ENCODE measurements at places on chromosomes 12 and 14.

- no peak for DNase-seq
Measured at GRCh38 chr12:62215506-62215905, 44.7 kb upstream of the USP15 start.

DNA sequence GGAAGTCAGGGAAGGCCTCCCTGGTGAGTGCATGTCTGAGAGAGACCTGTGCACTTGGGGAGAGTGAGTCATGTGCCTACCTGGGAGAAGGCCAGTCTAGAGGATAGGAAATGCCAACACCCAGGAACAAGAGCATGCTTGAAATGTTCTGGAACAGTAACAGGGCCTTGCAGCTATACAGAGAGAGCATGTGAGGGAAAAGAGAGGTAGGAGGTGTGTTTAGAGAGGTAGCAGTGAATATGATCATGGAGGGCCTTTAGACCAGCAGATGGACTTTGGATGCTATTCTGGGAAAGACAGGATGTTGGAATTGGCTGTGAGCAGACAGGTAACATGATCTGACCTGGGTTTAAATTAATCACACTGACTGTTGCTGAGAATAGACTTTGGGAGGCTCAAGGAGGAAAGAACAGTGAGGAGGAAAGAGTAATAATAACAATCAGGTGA lies 1143.6 kb downstream of the FLRT2 start:
- no peak for DNase-seq

DNA sequence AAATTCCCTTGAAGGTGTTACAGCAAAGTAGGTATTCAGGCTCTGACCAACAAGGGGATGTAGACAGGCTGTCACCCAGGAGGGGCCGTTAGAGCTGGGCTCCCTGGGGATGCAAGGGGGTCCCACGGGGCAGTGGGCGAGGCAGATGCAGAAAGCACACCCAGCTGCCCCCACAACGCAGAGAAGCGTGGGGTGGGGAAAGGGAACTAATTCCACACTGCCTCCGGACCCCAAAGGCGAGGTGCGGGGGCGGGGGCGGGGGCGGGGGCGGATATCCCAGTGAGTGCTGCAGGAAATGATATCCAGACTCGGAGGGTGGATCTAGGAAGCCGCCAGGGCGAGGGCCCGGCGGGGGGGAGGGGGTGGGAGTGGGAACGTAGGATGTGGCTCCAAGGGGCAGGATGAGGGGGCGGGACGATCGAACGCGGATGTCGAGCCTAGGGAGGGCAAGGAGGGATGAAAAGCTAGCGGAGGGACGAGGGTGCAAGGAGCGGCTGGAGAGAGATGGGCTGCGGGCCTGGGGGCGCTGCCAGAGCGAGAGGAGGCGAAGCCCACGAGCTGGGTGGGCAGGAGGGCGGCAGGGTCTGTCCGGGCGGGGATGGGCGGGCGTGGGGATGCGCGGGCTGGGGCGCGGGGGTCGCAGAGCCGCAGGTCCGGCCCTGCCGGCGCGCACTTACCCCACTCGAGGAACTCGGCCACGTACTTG lies 874 bp downstream of the CDC42BPB start:
- DNase-seq: no peak

GRCh38 chr14:68977180-68977717 lies 1.9 kb downstream of the ACTN1 start:
- DNase-seq: no peak

- no peak for DNase-seq
Measured at GRCh38 chr14:95300697-95301526, 18.8 kb downstream of the CLMN start.

DNA sequence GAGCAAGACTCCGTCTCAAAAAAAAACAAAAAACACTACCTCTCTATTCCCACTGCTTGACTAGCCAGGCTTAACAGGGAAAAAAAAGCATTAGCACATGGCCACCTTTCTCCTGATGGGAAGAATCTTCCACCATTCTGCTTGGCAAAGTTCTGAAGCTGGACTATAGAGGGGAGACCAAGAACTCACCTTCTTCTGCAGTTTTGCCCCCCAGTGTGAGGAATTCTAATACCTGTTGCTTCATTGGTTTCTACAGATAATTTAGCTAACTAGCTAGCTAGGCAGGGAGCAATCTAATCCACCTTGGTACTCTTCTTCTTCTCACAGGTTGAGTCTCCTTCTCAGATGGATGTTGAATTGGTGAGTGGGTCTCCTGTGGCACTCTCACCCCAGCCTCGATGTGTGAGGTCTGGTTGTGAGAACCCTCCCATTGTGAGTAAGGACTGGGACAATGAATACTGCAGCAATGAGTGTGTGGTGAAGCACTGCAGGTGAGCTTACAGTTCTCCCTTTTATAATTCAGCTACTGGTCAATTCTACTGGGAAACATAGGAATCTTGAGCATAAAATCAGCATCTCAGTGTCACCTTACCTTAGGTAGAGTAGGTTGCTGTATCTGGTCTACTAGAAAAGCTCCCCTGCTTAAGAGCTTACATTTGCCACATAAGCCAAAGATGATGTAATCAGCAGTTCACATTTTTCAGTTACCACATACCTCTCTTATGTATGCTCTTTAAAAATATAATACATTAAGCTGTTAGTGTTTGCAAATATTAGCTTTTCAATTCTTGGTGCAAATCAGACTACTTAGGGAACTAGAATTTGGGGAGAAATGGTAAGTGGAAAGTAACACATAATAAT lies 16.0 kb downstream of the METTL3 start:
- no peak for DNase-seq

DNA sequence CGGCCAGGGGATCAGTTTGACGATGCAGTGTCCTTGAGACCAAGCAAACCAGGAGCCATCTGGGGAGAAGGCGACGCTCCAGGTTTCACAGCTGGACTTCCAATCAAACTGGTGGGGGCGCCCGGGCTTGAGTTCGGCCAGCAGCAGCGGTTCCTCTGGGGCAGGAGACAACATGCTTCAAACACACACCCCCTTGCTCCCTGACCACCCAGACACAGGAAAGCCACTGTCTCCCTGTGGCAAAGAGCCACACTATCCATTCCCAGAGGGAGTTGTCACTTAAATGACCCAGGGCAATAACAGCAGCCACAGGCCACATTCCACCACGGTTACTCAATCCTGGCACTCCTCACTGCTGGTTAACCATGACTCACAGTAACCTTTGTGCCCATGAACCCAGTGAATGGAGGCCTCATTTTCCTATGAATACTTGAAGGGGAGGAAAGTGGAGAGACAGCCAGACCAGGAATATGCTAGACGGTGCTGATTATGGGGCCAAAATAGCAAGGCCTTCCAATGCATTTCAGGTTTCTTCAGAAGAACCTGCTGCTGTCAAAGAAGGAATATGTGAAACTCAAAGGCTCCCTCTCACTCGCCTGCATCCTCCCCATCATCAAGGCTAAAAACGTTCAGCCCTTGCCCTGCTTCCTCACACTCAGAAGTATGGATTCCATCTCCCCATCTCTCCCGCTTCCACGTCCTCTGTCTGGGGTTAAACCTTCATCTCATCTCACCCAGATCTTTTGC lies 8.5 kb downstream of the WSB2 start:
- no peak for DNase-seq

DNA sequence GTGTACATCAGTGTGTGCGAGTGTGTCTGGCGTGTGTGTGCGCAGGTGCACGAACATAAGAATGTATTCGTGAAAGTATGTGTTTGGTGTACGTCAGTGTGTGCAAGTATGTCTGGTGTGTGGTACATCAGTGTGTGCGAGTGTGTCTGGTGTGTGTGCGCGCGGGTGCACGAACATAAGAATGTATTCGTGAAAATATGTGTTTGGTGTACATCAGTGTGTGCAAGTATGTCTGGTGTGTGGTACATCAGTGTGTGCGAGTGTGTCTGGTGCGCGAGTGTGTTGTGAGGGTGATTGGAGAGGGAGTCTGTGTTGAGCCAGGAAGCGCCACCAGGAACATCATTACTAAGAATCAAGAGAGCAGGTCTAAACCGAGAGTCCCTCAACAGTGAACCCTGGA lies 143.8 kb downstream of the BCL11B start:
- DNase-seq: no peak

DNA sequence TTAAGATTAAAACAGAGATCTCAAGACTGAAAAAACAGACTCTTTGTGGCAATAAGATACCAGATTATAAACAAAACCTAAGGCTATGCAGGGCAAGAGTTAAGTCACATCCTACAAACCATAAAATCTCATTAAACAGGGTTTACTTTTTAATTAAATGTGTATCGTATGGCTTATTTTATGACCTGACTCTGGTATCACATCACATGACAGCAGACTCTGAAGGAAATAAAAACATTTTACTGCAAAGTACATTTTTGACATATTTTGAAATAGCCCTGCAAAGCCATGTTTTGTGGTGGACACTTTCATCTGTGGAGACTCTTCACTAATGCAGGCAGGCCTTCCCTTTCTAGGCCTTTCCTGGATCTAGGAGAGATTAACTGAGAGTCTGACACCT lies 327.6 kb upstream of the CLEC14A start:
- no peak for DNase-seq

DNA sequence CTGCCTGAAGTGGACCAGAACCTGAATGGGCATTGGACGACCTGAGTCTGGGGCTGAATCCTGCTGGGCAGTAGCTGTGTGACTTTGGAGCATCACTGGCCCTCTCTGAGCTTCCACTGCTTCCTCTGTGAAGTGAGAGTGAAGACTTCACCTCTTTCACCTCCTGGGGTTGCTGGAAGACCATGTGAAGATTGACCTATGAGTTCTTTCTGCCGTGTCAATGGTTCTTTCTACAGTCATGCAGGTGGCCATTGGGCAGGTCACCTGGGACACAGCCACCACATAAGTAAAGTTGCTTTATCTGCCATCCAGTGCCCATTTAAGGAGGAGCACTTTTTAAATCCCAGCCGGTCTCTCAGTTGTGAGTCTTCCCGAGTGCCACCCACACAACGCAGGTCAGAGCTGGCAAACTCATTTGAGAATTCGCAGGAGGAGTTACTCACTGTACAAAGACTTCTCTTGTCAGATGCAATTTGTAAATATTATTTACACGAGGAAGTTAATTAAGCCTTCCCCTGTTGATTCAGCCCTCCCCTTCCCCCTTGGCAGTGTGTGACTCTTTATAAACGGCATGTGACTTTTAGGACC lies 74.8 kb upstream of the TCL1B start:
- no peak for DNase-seq

DNA sequence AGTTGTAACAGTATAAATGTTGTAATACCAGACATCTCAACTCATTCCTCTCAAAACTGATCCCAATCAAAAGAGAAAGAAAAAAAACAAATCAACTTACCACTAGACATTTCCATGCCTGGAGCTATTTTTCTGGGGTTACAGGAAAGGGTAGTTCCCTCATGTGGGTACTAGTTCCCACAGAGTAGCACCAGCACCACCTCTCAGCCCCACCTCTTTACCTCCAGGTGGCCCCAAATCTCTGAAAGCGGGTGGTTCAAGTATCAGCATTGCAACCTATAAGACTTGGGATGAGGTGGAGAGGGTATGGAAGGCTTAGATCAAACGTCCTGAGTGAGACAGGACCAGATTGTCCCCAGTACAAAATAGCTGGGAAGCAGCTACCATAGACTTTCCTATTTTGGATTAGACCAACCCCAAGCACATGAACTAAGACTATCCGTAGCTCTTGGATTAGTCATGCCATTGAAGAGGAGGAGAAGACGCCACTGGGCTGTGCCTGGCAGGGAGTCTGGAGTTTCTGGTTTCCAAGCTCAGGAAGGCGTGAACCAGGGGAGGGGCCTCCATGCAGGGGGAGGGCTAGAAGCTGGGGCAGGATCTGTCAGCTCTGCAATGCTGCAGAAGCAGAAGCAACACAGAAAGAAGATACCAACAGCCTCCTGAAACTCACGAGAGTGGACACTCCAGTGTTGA lies at the start of gene SLC39A2:
TSS of gene SLC39A2 (plus strand) at position 620 of the 693 bp plus-strand sequence. CDS start 154 bp downstream, outside the sequence.
- DNase-seq: no peak

- DNase-seq: no peak
Measured at GRCh38 chr12:102642199-102642598, 161.8 kb upstream of the IGF1 start.

GRCh38 chr12:48979602-48980388 lies 1.7 kb downstream of the WNT1 start:
- DNase-seq: peak; percentile 42

- DNase-seq: no peak
Measured at GRCh38 chr14:101473795-101474562, 87.3 kb upstream of the DIO3 start.

- DNase-seq: no peak
Measured at GRCh38 chr12:44240186-44240585, 404.3 kb downstream of the TMEM117 start.

DNA sequence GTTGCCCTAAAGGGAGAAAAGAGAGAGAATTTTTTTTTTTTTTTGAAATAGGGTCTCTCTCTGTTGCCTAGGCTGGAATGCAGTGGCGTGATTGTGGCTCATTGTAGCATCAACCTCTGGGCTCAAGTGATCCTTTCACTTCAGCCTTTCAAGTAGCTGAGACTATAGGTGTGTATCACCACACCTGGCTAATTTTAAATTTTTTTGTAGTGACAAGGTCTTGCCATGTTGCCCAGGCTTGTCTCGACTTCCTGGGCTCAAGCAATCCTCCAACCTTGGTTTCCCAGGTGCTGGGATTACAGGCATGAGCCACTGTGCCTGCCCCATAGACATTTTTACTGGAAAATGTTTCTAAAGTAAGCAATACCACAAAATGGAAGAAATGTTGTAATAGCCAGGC lies 36.8 kb downstream of the YARS2 start:
- no peak for DNase-seq

- no peak for DNase-seq
Measured at GRCh38 chr12:15679151-15679550, 110.0 kb downstream of the EPS8 start.

GRCh38 chr12:110371408-110372055 lies 32.0 kb downstream of the ANAPC7 start:
- no peak for DNase-seq

GRCh38 chr14:54781961-54782750 lies 120.5 kb downstream of the GCH1 start:
- DNase-seq: no peak

- DNase-seq: no peak
Measured at GRCh38 chr14:96688629-96689028, 108.6 kb upstream of the VRK1 start.

DNA sequence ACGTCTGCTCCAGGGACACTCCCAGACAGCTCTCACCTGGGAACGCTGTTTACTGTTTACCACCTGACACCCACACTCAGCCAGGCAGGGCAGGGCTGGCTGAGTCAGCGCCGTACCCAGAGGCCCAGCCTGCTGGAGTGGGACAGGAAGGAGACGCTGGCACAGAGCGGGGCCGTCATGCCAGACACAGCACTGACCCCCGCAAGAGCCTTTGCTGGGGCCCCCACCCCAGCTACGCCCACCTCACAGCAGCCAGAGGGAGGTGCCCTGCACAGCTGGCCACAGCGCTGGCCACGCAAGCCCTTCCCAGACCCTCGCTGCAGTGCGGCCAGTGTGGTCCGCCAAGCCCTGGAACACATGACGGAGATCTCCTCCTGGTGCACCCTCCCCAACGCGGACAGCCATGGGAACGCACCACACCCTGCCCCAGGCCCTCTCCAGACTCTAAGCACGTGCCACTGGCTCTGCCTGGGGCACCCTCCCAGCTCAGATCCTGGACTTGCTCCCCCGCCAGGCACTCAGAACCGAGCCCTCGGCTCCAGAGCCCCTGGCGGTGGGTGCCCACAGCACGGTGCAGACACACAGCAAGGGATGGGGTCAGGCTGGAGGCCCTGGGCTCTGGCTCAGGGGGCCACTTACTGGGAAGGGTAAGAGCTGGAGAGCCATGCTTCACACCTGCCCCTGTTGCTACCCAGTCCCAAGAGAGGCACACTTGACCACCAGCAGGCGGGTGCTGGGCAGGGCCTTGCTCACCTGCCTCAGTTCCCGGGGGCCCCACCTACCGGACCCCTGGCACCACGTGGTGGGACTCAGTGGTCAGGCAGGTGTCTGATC lies 5.7 kb downstream of the AHNAK2 start:
- no peak for DNase-seq

GRCh38 chr12:53532021-53532420 lies 24.7 kb upstream of the NPFF start:
- DNase-seq: no peak

- no peak for DNase-seq
Measured at GRCh38 chr12:70983692-70984091, 63.2 kb upstream of the PTPRR start.
